Stimulated activated CD4-positive, alpha-beta T cell treated with anti-CD3 and anti-CD28 coated beads, Interleukin-15, amount 100 ng/mL, for 24 hours (primary cell): ENCODE measurements at places on chromosomes 4 and X.

- DNase-seq: no peak
These were observed 111.7 kb downstream of the CHRNA9 start for GRCh38 chr4:40446839-40447238.

DNA sequence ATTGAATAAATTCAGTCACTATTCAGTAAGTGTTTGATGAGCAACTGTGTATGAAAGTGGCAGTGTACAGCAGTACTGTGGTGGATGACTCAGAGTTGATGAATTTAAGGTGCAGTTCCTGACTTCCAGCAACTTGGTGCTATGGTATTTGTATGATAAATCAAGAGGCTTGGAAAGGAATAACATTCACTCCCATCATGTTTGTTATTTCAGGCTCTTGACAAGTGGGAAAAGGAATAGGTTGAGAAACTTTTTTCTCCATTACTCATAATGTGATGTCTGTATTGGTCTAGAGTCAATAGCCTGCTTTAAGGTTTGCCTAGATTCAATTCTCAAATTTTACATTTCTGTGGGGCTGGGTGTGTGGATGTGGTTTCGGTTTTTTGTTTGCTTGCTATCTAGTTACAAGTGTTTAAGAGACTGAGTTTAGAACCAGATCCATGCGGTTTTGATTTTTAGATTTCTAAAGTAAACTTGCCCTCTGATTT lies 35.1 kb upstream of the CYP2U1 start:
- peak; percentile 5 for DNase-seq

- DNase-seq: no peak
These were observed 9.7 kb downstream of the TMEM184C start for GRCh38 chr4:147626903-147627302.

DNA sequence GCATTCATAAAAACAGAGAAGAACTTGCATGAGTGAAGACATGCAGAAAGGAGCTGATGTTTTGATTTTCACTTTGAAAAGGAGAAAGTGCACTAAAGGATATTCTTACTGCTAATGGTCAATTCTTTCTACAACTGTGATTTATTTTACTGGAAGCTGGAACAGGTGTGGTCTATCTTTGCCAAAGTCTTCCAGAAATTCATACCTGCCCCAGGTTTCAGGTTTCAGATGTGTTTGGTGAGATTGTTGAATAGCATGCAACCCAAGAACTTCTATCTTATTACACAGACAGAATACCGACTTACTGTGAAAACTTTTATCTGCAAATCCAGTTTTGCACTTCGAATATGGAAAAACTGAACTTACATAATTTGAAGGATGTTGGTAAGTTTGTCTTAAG lies 388.3 kb downstream of the PDGFC start:
- no peak for DNase-seq

DNA sequence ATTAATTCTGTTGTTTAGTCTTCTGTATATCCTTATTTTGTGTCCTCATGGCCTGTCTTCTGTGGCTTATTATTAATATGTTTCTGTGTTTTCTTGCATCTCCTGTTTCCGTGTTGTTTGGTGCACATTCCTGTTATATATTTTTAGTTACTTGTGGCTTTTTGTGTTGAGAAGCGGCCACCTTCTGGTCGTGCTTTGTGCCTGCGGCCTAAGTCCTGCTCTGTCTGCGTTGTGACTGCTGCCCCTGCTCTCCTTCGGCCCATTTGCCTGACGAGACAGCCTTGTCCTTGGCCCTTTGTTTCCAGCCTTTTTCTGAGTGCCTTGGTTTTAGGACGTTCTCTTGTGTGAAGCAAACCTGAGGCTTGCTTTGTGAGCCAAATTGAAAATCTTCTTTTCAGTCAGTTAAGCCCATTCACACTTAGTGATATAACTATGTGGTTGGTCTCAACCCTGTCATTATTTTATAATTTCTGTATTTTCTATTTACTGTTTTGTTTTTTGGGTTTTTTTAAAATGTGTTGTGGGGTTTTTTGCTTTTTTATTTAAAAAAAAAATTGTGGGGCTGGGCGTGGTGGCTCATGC lies 43.8 kb downstream of the TNIP2 start:
- no peak for DNase-seq
